NCI-H1436 (cell line): ENCODE measurements at places on chromosomes 2 and 18.

- DNase-seq, result no peak
Observed at GRCh38 chr2:26274058-26274613, 29.4 kb downstream of the HADHB start.

GRCh38 chr2:8548065-8548618 lies 133.7 kb upstream of the ID2 start:
- DNase-seq, result no peak

GRCh38 chr2:3051266-3051665 lies 326.4 kb downstream of the EIPR1 start:
- no peak for DNase-seq

DNA sequence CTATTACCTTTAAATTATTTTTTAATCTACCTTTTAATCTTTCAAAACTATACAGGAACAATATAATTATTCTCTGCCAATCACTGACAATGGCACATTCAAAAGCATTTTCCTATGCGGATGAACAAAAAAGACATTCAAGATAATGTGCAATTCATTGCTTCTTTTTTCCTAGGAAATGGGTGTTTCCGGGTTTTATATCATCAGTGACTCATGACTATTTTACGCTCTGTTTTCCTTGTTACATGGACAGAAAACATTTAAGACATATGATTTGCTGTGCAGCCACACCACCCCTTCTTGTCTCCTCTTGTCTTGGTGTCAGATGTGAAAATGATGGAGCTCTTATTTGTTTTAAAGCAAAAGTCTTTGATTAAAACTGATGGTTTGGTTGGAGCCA lies 184.7 kb upstream of the LINC00305 start:
- DNase-seq, result no peak

DNA sequence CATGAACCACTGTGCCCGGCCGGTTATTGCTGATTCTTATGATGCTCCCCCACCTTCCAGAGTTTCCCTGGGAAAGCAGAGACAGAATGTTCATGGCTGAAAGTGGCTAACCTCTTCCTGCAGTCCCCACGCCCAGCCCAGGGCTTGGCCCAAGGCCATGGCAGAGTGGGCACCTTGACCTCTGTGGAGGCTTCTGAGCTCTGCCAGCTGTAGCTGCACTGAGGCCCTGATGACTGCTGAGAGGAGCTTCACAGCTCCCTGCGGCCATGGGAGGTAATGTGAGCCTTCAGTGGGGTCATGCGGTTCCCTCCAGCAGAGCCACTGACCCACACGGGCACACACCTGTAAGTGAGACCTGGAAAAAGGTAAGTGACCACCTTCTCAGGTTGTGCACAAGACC lies 13.3 kb downstream of the EFHD1 start:
- no peak for DNase-seq

DNA sequence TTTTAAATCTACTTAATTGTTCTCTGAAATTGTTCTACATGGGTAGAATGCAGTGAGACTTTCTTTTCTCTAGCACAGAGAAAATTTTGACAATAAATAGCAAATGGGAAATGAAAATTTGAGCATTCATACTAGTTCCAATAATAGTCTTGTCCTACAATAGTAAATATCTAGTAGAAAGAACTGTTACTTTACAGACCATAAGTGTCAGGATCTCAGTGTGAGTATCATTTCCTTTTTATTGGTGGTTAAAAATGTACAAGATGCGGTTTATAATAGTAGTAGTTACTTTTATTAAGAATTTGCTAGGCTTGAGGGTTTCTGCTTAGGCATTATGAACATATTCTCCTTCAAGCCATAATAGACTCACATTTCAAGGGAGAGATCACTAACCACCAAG lies 43.2 kb downstream of the KCNE4 start:
- no peak for DNase-seq

- DNase-seq, result no peak
Observed at GRCh38 chr2:53938904-53939303, 31.9 kb downstream of the PSME4 start.

DNA sequence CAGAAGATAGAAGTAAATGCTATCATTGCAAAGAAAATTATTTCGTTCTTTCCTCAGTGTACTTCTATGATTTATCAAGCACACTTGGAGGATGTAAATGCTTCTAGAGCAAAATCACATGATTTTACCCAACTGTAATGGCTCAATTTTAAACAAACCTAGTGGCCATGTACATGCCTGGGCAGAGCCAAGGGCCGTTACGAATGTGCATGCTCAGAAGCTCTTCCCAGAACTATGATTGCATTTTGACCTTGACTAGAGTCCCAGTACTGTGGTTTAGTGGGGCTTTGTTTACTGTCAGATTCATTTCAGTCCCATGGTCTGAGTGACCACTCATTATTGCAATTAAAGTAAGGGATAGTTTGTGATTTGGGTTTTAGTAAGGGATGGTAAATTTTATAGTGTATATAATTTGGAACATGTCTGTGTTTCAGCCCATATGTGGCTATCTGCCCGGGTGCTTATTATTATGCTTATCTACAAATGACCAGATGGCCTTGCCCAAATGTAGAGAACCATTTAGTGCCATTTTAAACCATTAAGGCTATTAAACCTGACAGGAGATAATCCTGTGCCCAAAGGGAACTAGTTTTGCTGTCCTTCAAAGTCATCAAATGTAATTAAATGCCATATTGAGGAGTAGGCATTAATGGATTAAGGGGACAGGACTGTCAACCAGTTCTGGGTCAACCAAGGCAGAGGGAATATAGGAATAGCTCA lies 239.1 kb downstream of the ICOS start:
- DNase-seq, result no peak

DNA sequence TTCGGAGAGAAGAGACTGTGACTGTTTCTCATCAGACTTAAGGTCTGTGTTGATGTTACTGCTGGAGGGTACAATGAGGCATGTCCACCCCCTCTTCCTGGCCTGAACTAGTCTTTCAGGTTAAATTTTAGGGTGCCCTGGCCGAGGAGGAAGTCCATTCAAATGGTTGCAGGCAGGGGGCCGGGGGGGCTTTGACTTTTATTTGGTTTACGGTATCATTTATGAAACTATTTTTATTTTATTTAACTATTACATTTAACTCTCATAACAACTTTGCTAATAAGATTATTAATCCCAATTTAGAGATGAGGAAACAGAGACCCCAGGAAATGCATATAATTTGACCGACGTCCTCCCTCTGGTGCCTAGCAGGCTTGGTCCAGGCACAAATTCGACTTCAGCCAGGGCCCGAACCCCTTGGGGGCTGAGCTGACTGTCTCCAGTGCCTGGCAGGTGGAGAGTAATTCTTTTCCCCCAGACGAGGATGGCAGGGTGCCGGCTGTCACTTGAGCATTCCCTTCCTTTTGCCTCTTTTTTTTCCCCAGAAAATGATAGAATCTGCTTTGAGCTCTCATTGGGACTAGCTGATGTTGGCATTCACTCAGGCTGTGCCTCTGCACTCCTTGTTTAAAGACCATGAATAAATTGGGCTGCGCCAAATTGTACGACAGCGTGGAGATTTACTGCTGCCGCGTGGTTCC lies 255.3 kb upstream of the SALL3 start:
- DNase-seq, result no peak

DNA sequence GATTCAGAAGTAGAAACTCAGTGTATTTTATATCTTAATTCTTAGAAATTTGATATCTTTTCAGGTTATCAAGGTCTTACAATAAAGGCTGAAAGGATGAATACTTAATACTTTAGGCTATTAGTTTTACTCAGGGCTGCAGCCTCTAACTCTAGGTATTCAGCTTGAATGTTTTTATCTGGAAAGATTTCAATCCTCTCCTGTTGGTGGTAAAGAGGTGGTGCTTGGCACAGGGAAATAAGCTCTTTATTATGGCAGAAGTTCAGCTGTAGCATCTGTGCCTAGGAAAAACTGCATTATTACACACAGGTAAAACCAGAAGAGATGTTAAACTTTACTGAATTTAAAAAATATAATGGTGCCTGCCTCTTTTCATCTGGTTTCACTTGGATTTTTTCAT lies 11.1 kb downstream of the ACVR2A start:
- DNase-seq, result no peak

DNA sequence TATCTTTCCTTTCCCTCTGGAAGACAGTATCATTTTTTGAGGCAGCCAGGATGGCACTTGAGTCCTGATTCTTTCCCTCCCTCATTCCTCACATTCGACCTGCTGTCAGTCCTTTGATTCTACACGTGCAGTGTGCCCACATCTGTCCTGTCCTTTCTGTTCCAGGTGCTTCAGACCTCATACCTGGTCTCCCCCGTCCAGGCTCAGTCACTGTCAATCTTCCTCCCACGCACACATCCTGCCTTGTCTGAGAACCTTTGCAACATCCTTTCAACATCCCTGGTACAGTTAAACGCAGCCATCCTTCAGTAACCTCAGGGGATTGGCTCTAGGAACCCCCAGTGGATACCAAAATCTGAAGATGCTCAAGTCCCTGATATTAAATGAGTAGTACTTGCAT lies 10.1 kb downstream of the BCL2 start:
- no peak for DNase-seq

GRCh38 chr2:215826838-215827441 lies 186.4 kb downstream of the MREG start:
- DNase-seq, result no peak

GRCh38 chr18:49032189-49032584 lies 81.4 kb upstream of the SMAD7 start:
- no peak for DNase-seq

DNA sequence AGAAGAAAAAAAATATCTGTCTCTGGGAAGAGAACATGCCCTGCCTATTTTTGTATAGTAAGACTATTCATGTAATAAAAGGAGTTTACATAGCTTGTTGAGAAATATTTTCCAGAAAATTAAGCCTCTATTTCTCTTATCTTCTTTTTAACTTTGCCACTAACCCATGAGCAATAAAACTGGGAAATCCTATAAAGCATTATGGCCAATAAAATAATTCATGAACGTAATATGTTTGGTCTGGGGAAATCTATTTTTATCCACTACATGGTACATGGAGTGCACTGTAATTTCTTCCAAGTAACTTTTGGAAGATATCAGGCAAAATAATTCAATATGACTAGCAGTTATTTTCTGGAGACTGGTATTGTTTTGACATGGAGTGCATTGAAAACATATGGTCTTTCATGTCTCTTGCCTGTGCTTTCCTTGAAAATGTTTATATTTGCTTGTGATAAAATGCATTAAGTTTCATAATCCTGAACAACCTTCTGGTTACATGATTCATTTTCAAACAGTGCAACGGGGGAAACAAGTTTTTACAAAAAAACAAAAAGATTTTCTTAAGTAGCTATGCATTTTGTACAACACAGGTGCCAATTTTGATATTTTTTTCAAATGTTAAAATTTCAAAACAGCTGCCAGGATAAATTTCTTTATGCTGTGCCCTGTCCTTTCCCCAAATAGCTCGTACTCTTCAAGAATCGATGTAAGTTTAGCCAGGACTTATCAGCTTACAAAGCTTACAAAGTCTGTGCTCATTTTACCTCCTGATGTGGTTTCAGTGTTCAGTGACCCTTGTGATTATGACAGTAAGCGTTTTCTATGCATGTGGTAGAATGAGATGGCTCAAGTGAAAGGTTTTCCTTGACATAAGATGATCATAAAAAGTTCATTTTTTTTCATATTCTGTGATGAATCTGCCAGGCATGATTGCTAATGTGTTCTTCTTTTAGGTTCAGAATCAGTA lies 194.5 kb downstream of the UBE2E3 start:
- no peak for DNase-seq

GRCh38 chr2:152479282-152479681 lies 144.3 kb downstream of the FMNL2 start:
- DNase-seq, result no peak

GRCh38 chr18:26543373-26543772 lies 5.0 kb downstream of the KCTD1 start:
- DNase-seq, result no peak

DNA sequence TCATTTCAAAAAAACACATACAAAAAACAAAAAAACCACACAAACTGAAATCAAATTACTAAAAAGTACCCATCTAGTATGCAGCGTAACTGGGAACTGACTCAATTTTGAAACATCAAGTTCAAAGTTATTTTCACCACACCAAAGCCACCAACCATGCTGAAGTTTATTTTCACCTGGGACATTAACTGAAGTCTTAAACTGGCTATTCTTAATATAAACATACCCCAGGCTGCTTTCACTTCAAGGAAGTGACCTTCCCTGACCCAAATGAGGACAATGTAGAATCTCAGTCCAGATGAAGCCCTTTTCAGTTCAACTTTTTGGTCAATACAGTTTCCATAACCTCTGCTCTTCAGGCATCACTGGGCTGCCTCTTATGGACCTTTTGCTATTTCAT lies 84.6 kb downstream of the PIGN start:
- no peak for DNase-seq

DNA sequence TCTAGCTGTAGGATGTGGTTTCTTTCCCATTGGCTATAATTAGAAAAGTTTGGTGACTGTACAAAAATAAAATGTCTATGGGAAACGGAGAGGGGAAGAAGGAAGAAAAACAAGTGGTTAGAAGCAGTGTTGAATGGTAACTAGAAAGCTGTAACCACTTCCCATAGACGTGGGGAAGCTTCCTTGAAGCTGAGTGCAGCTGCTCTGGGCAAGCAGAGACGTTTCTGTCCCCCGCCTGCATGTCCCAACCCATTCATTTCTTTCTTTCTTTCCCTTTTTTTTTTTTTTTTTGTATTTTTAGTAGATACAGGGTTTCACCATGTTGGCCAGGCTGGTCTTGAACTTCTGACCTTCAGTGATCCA lies 367.8 kb upstream of the HS6ST1 start:
- no peak for DNase-seq

GRCh38 chr2:181189951-181190350 lies 209.5 kb downstream of the UBE2E3 start:
- DNase-seq, result no peak
